ENCODE measurements at places on chromosomes 11 and 22. TPM values are rescaled to one million over a fixed set of nuclear protein-coding genes. Genes with fewer than 3 reads are reported as not detected.

- DNase-seq, result no peak
These were observed 2.6 kb downstream of the CASP12 start for GRCh38 chr11:104895634-104896033.

DNA sequence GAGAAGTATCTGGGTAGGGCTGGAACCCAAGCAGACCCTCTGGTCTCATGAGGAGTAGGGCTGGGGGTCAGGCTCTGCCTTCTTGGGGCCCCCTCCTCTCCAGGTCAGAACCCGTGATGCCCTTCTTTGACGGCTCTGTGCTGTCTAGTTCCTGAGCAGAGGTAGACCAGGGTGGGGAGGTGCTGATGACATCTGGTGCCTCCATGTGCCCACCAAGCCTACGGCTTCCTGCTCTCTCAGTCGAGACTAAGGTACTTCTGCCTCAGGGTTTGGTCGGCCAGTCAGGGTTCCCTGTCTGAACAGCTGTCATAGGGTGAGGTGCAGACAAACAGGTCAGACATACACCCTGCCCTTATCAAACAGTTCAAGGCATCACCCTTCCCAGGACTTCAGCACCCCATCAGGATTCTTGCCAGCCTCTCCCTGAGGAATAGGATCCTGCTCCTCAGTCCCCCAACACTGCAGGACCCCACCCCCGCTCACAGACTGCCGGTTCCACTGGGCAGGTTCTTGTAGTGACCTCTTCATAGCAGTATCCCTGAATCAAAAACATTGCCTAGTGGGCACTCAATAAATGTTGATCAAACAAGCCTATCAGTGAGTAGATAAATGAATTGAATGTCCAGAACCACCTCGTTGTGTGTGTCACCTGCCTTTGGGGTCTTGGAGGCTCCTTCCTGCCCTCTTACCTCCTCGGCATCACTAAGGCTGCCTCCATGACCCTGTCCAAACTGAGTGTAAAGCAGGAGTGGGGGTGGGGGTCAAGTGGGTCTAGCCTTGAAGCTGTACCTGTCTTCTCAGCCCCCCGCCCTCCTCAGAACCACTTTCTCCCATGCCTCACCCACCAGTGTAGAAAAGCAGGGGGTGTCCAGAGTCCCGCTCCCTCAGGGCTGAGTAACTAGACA is 158.2 kb downstream of the BUD13 start:
- peak; percentile 28 for DNase-seq

GRCh38 chr11:19756675-19757475 is 44.2 kb downstream of the NAV2 start:
- peak; percentile 77 for DNase-seq

GRCh38 chr11:56340289-56340688 is 5.5 kb upstream of the OR8K1 start:
- DNase-seq, result no peak

DNA sequence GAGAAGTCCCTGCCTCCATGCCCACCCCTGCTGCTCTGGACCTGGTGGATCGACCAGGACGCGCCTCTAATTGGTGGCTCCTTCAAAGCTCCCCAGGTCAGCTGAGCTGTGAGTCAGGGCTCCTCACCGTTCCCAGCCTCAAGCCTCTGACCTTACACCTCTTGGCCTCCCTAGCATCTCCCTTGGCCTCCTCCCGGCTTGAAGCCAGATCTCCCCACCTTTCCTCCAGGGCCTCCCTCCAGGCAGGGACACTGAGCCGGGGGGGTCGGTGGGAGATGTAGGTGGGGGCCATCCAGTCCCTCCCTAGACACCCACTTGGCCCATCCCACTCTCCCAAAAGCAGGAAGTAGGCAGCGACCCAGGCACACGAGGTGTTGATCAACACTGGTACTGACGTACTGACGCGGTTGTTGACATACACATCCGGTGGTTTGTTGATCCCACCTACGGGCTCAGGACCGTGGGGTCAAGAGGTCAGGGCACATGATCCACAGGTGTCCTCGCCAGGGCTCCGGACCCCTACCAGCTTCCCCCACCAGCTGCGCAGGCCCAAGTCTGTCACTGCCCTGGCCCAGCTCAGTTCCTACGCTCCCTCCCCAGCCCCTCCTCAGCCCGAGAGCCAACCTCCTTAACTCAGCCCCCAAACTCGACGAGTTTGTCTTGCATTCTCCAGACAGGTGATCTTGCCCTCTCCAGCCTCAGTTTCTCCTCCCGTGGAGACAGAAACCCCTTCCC is 802 bp downstream of the ATG2A start:
- DNase-seq, result peak; percentile 82

- peak; percentile 83 for DNase-seq
These were observed 9.4 kb upstream of the SF1 start for GRCh38 chr11:64787526-64788320.

Gene CALCA
- total RNA-seq, result not detected

Gene USP2
- 1.9 TPM for total RNA-seq

DNA sequence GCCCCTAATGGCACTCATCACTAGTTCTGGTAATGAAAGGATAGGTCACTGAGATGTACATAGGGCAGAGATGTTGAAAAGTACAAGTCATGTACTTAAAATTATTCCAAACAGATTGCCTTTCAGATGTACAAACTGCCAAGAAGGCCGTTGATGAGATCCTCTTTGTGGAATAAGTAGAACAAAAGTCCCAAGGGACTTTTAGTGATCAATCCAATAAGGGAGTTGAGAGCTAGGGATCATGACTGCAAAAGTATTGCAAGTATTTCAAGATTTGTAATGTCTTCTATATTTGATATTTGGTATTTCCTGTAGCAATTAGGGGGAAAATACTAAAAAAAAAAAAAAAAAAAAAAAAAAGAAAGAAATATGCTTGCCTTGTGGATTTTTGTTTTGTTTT is 82.2 kb downstream of the ATG16L2 start:
- DNase-seq, result no peak

Gene MACROD1
- 23.3 TPM for total RNA-seq
